Activated CD8-positive, alpha-beta memory T cell treated with anti-CD3 and anti-CD28 coated beads for 1 hour (primary cell): ENCODE measurements at places on chromosomes 2 and 18.

GRCh38 chr18:79197531-79197930 is 128.3 kb downstream of the ATP9B start:
- no peak for DNase-seq

GRCh38 chr2:237198164-237198855 is 112.6 kb downstream of the COPS8 start:
- DNase-seq = no peak

DNA sequence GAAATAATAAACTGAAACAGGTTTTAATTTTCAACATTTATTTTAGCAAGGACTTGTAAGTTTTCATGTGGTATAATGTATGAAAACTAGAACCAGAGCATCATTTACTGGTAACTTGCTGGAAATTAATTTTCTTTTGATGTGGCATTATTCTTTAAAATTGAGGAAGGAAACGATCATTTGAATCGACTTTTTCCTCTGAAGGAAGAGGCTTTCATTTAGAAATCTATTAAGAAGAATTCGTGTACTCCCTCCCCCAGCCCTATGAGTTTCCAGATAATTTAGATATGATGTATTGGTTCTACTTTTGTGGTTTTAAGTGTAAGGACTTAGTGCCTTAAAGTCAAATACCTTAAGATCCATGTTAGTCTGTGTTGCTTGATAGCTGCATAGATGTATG is 2.5 kb downstream of the BABAM2 start:
- DNase-seq = no peak

- DNase-seq = no peak
Measured at GRCh38 chr2:75553935-75554531, 6.7 kb downstream of the EVA1A start.

DNA sequence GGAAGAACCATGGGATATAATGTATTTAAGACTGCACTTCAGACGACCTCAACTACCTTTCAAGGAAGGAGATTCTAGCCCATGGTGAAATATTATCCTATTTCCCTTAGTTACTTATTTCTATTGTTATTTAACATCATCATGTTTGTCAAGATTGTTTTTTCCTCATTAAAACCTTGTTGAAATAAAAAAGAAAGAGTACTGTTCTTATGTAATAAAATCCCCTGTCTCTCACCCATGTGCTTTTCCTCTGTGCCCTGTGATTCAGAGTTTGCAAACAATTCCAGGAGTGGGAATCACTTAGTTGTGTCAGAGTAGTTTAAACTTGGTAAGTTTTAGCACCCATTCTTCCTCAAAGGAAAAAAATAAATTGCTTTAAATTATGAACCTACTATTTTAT is 43.6 kb downstream of the ERBB4 start:
- DNase-seq = no peak

DNA sequence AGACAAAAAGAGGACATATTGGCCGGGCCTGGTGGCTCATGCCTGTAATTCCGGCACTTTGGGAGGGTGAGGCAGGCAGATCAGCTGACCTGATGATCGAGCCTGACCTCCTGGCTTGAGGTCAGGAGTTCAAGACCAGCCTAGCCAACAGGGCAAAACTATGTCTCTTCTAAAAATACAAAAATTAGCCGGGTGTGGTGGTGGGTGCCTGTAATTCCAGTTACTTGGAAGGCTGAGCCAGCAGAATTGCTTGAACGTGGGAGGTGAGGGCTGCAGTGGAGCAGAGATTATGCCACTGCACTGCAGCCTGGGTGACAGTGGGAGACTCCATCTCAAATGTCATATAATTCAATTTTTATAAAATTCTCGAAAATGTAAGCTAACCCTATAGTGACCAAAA is 84.5 kb downstream of the SEMA4F start:
- no peak for DNase-seq

GRCh38 chr2:172376505-172377125 is 50.8 kb upstream of the ITGA6 start:
- DNase-seq = no peak

DNA sequence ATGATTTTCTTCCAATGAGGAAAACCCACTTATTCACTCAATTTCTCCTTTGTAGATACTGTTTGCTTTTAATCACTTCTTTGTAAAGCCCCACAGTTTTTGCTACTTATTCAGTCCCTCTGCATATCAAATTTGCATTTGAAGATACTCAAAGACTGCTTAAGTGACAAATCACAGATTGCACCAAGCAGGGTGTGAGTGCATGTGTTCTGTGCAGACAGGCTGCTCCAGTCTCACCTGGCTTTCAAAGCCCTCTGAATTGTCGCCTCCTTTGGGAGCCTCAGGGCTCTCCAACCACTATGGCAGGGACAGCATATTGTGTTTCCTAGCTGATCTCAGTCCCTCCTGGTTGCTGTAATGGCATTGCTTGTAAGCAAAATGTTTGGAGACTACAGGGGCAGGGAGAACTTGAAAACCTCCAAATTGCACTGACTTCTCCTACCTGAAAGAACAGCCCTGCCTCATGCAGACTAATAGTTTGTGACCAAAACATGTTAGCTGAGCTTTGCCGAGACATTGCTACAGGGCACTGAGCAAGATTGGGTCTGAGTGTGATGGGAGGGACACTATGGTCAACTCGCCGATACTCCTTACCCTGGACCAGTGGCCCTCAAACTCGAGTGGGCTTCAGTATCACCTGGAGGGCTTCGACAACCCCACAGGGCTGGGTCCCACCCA is 96.8 kb downstream of the POLE4 start:
- no peak for DNase-seq

DNA sequence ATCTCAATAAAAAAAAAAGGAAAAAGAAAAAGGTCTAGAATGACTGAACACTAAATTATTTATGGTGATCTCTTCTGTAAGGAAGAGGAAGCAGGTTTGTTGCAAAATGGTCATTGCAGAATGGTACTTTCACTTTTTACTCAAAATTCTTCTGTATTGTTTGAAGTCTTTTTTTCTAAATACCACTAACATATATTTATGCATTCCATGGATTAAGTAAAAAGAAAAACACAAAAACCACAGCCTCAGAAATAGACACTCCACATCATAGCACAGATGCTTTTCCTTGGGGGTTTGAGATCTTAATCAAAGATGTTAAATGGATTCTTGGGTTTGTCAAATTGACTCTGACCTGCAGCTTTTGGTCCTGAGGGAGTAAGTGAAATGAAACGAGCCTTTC is 47.4 kb downstream of the RHOB start:
- no peak for DNase-seq

- no peak for DNase-seq
Measured at GRCh38 chr2:39399570-39399969, 37.5 kb downstream of the MAP4K3 start.

DNA sequence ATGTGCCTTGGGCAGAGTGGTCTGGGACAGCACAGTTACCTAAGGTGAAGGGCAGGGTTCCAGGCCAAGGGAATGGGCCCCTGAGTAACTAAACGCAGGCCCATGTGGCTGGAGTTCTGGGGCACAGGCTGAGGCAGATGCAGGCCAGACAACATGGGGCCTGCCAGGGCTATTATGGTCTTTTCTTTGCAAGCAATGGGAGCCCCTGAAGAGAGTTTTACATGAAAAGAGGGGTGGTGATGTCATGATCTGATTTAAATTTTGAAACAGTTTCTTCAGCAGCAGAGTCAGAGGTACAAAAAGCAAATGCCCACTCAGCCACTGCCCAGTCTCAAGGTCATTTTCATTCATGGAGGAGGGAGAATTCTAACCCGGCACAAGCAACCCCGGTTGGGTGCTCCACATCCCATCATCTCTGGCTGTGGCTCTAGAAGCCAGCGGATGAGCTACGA is 5.6 kb downstream of the CHST10 start:
- DNase-seq = no peak

- no peak for DNase-seq
Measured at GRCh38 chr18:21463718-21464117, 136.8 kb downstream of the ESCO1 start.

DNA sequence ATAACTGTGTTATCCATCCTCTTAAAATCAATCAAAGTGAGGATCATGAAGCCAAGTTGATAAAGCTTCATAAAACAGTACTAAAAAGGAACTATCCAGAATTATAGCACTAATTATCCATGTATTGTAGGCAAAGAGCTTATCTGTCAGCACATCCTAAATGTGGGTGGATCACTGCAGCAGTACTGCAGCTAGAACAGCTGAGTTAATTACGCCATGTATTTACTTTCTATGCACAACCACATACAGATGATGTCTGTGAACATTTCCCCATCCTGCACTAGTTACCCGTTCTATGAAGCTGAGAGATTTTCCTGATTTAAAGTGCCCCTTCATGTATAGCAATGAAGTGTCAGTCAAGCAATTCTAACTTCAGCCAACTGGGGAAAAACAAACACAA is 96.6 kb downstream of the RAPH1 start:
- no peak for DNase-seq

GRCh38 chr2:232534940-232535651 is 4.4 kb upstream of the CHRNG start:
- DNase-seq = no peak

DNA sequence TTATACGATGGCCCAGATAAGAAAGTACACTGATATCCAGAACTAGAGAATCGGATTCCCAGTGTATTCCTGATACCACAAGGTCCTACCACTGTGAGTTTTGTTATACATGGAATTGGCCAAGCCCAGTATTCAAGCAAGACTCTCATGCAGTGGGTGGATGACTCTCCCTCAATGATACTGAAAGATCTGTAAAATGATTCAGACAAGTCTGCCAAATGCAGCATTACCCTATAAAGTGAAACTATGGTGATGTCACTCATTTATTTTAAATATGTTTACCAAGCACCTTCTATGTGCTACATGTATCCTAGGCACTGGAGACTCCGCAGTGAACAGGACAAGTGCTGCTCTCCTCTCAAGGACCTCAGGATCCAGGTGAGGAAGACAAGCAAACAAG is 22.6 kb downstream of the MYO5B start:
- no peak for DNase-seq

DNA sequence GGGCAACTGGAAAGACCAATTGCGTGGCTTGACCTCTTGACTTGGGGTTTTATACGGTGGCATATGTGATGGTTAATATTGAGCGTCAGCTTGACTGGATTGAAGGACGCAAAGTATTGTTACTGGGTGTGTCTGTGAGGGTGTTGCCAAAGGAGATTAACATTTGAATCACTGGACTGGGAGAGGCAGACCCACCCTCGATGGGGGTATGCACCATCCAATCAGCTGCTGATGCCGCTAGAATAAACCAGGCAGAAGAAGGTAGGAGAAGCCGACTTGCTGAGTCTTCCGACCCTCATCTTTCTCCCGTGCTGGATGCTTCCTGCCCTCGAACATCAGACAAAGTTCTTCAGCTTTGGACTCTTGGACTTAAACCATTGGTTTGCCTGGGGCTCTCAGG is 34.2 kb upstream of the YPEL5 start:
- no peak for DNase-seq
